ENCODE measurements at places on chromosomes 5 and 9.

GRCh38 chr5:9387879-9388278 lies 158.0 kb downstream of the SEMA5A start:
- DNase-seq = no peak

DNA sequence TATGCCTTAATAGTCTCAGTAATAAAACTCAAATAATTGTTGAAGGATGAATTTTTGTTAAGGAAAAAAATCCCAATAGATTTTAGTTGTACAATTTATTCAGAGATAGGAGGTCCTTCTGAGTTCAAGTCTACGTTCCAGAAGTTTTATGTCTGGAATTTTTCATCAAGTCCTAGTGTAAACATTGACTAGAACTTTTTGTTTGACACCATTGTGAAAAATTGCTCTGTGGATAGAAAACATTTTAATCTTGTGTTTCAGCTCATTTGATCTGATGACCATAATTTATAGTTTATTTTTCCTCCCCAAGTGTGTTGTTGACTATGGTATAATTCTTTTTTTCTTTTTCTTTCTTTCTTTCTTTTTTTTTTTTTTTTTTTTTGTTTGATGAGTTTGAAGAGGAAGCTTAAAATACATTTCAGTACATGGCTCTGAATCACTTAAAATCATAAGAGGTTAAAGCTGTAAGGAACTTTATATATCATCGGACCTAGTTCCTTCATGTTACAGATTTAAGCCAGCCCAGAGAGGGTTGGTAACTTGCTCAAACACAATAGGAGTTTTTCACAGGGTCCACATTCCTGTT lies 20.7 kb downstream of the ITGA1 start:
- DNase-seq = no peak

DNA sequence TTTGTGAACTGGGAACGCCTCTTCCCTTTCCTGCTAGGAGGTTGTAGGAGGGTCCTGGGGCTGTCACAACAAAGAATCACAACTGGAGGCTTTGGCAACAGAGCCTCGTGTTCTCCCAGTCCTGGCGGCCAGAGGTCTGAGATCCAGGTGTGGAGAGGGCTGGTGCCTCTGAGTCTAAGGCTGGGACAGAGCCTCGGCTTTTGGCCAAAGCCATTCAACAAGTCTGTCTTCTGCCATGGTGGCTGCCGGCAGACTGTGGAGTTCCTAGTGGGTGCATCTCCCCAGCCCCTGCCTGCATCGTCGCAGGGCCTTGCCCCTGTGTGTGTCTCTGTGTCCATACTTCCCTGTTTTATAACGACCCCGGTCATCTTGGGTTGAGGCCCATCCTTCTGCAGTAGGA lies 9.5 kb upstream of the IRX4 start:
- DNase-seq = no peak

DNA sequence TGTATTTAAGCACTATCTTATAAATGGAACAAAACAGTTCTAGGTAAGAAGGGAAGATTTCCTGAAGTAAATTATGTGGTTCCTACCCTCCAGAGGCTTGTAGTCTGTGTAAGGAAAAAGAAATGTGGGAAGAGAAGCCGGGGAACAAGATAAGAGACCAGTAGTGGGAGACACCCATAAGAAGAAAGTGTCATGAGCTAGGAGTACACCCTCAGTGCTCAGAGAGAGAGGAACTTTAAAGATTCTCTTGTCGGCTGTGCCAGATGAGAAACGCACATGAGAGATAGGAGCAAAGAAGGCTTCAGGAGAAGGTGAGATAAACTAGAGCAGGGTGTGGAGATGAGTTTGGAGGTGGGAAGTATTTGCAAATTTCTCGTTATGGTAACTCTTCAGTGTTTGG lies 18.1 kb downstream of the SLC36A1 start:
- no peak for DNase-seq

GRCh38 chr5:110377943-110378342 lies 348.5 kb downstream of the TMEM232 start:
- DNase-seq = peak; percentile 75

DNA sequence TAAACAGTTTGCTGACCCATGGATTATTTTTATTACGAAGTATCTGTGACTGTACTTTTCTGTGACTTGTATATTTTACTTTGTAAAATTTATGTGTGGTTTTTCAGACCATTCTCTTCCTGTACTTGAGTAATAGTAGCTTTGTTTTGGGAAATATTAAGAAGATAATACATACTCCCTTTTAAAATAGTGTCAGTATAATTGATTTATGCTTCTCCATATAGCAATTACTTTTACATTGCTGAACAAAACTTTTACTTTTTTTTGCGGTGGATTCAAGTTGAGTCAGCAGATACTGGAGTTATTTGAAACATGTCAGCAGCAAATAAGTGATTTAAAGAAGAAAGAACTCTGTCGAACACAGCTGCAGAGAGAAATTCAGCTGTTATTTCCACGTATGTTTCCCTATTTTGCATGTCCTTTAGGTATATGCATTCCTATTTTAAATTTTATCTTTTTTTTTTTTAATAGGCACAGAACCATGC lies 28.4 kb downstream of the TENT2 start:
- DNase-seq = no peak

- DNase-seq = no peak
Observed at GRCh38 chr9:137163365-137163715, 6.5 kb downstream of the LRRC26 start.

GRCh38 chr5:37005252-37005651 lies 128.7 kb downstream of the NIPBL start:
- DNase-seq = no peak

DNA sequence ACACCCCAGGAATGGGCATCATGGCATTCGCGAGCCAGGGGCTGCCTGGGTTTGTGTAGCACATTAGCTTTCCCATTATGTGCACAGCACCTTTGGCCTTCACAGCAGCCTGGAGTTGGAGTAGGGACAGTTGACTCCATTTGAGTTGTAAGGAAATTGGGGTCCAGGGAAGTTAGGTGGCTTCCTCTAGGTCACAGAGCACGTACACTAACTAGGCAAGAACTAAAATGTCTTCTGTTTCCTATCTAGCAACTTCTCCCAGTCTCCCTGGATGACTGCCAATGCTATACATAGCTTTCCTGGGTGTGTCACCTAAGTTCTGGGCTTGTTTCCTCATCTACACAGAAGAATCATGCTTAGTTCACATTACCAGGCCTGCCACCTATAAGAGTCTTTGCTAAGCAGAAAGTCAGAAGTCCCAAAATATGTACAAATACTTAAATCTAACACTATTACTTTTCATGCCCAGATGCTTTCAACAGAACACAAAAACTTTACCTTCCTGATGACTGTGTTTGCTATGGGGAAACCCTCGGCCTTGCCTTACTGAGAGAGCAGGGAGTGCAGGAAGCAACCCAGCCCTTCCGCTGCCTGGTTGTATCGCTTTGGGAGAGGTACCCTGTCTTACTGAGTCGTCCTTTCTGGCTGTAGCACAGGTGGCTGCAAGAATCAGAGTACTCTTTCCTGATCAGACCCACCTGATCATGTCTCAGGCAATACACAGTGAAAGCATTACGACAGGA lies 12.0 kb downstream of the MACROH2A1 start:
- no peak for DNase-seq

GRCh38 chr9:69857131-69857530 lies 36.5 kb downstream of the CFAP95 start:
- no peak for DNase-seq

GRCh38 chr5:111954516-111955395 lies 197.8 kb upstream of the NREP start:
- no peak for DNase-seq

- no peak for DNase-seq
Observed at GRCh38 chr5:96733771-96734500, 71.8 kb downstream of the CAST start.

- no peak for DNase-seq
Observed at GRCh38 chr9:90459321-90459720, 183.3 kb downstream of the DIRAS2 start.

DNA sequence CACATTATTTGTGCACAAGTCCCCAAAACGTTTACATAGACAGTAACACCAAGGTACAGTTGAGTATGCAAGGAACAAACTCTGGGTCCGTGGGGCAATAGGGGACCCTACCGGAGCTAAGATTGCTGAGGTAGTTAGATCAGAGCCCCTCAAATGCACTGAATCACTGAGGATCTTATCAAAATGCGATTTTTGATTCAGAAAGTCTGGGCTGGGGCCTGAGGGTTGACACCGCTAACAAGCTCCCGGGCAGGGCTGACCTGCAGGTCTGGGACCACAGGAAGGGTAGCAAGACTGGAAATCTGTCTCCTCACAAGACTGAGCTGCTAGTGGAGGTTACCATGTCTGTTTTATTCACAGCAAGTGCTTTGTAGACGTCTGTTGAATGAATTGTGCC lies 1.8 kb upstream of the IL3 start:
- no peak for DNase-seq

GRCh38 chr9:126211441-126212074 lies 115.1 kb upstream of the MVB12B start:
- no peak for DNase-seq

DNA sequence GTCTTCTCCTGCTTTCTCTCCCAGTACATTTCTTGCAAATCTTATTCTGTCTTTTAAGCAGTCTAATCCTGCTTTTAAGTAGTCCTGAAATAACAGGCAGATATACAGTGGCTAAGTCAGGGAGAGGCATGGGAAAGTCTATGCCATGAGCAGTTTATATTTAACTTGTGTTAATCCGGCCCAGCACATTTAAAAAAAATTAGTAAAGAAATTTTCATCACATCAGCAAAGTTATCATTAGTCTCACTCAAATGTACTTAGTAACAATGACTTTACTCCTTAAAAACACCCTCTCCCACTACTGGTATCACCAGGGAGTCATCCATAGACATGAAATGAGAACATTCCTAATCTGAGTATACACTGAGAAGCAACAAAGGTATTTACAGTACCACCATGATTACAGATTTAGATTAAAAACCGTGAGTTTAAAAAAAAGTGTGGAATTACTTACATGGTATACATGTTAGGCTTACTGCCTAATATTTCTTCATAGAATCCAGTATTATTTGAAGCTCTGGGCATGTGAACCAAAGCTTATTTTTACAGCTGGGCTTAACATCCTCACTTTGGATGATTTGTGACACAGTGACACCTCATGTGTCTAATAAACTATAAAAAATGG lies 75.9 kb upstream of the DAB2 start:
- no peak for DNase-seq

- DNase-seq = no peak
Observed at GRCh38 chr5:59321642-59322041, 571.9 kb downstream of the PDE4D start.

- no peak for DNase-seq
Observed at GRCh38 chr5:71829206-71829605, 110.1 kb downstream of the CARTPT start.

- DNase-seq = no peak
Observed at GRCh38 chr5:168578538-168579487, at the start of gene PANK3. Gene PANK3 (minus strand): TSS chr5:168579368. CDS start chr5:168579283, 85 bp downstream.

GRCh38 chr5:131104169-131104808 lies 60.8 kb downstream of the HINT1 start:
- no peak for DNase-seq

GRCh38 chr5:75677607-75678006 lies 39.6 kb downstream of the POC5 start:
- no peak for DNase-seq

- DNase-seq = peak; percentile 73
Observed at GRCh38 chr5:113047234-113047633, 70.6 kb downstream of the DCP2 start.

DNA sequence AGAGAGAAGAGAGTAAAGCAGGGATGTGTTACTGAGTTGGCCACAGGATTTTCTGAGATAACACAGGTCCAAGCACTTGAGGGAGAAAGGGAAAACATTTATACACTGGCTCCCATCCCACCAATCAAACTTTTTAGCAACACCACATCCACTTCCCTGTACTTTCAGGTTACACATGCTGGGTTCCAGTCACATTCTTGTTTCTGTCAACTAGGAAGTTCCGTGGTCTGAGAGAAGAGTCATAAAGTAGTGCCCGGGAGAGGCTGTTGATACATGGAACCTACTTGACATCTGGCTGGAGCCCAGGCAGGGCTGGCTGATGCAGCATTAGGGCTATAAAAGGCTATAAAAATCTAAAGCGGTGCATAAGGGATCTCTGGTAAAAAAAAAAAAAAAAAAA lies 473.9 kb upstream of the COX7C start:
- no peak for DNase-seq

DNA sequence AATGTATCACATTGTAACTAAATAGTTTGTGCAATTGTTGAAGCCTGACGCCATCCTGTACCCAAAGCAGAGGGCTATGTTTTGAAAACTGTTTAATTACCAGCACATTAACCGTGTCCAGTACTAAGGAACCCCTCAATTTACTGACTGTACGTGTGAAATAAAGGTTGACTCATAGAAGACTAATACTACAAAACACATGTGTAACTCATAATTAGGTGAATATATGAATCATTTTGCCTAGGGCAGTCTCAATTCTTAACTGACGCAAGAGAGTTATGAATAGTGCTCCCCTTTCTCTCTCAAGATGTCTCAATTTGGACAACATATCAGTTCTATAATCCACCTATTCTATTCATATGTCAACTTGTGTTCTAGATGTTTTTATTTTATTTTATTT lies 558.4 kb downstream of the PRDM9 start:
- DNase-seq = no peak

GRCh38 chr9:107807183-107807582 lies 317.6 kb upstream of the KLF4 start:
- no peak for DNase-seq

DNA sequence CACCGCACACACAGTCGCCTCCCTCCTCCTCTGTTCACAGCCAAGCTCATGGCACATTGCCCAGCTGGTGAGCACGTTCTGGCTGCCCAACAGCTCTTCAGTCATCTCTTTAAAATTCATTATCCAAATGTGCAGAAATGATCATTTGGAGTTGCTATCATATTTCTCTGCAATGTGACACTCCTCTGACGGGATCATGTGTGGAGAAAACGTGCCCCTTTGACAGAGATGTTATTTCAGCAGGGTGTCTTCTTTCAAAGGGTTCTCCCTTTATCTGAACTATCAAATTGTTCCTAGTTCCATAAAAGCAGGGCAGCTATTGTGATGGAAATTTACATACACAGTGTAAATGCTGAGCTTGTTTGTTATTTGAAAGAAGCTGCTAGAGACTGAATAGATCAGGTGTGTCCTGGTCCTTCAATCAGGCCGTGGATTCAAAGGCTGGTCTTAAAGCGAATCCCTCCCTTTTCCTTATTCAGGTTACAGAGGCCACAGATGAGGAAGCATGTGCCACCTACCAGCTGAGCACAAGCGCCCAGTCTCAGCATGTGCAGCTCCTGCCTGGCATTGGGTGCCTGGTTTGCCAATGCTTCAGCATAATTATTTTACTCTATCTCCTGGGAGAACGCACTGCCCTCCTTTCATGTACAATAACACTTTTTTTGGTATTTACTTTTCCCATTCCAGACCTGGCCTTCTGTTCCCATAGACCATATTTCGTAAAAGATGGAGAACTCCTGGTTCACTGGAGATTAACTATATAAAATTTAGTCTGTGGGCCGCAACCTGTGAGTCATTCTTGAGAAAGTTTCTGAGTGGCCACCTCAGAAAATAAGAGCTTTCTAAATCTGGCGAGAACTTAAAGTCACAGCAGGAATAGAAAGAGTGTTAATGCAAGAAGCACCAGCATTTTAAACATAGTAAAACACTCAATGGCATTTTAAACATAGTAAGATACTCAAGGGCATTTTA lies 433.7 kb downstream of the ENC1 start:
- DNase-seq = peak; percentile 56
